ENCODE measurements at places on chromosomes 5 and 9. TPM values are rescaled to one million over a fixed set of nuclear protein-coding genes. Genes with fewer than 3 reads are reported as not detected.
A peak's percentile ranks its signal among the peaks of the same experiment; 100 is the strongest.

- no peak for DNase-seq
Observed at GRCh38 chr5:169499990-169500505, 83.5 kb upstream of the SPDL1 start.

- peak; percentile 71 for DNase-seq
Observed at GRCh38 chr9:128098297-128099230, 29.0 kb downstream of the PTGES2 start.

- no peak for DNase-seq
Observed at GRCh38 chr5:174717826-174718455, 6.4 kb upstream of the MSX2 start.

- no peak for DNase-seq
Observed at GRCh38 chr5:125267636-125268248, 521.3 kb upstream of the ZNF608 start.

GRCh38 chr9:129282731-129283211, 104.7 kb upstream of the IER5L start:
- no peak for DNase-seq

DNA sequence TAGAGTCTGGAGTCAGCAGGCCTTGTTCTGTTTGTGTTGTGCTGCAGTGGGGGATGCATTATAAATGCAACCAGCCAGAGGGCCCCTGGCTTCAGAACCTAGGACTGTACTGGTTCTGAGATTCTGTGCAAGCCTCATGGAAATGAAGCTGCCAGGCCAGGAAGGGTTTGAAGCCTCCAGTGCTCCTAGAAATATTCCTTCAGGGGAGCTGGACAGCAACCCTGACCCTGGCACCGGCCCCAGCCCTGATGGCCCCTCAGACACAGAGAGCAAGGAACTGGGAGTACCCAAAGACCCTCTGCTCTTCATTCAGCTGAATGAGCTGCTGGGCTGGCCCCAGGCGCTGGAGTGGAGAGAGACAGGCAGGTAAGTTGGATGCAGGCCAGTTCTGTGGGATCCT, at the start of gene SLC4A9:
Gene SLC4A9, plus strand, starts transcription at position 94 of the 400 bp plus-strand sequence. Its CDS starts 43 bp downstream, at position 137.
- DNase-seq: no peak

DNA sequence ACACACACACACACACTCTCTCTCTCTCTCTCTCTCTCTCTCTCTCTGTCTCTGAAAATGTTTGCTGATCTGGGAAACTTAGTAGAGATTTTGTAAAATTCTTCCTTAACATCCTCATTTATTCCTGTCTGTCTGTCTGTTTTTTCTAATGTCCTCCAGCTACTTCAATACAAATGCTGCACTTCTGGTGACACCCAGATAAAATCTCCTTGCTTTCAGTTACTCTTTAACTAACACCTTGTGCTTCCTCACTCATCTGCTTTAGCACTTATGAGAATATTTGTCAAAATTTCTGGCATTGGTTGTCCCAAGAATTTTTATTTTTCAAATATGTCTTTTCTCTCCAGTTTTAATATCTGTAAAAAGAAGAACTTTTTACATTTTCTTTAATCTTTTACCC, 35.0 kb upstream of the ARRDC3 start:
- DNase-seq: no peak

Gene PSMB7
- 195 TPM for total RNA-seq

Gene OR1Q1
- not detected for total RNA-seq

Gene KIF4B
- not detected for total RNA-seq

Gene GPR150
- total RNA-seq: not detected

Gene FAM169A
- 11.6 TPM for total RNA-seq

Gene OR1L1
- total RNA-seq: not detected

Gene IL31RA
- not detected for total RNA-seq

Gene PCDHB13
- 3.6 TPM for total RNA-seq

All from neural crest cell (in vitro differentiated cells).